ENCODE measurements at places on chromosomes 7 and 10. TPM values are rescaled to one million over a fixed set of nuclear protein-coding genes. Genes with fewer than 3 reads are reported as not detected.

DNA sequence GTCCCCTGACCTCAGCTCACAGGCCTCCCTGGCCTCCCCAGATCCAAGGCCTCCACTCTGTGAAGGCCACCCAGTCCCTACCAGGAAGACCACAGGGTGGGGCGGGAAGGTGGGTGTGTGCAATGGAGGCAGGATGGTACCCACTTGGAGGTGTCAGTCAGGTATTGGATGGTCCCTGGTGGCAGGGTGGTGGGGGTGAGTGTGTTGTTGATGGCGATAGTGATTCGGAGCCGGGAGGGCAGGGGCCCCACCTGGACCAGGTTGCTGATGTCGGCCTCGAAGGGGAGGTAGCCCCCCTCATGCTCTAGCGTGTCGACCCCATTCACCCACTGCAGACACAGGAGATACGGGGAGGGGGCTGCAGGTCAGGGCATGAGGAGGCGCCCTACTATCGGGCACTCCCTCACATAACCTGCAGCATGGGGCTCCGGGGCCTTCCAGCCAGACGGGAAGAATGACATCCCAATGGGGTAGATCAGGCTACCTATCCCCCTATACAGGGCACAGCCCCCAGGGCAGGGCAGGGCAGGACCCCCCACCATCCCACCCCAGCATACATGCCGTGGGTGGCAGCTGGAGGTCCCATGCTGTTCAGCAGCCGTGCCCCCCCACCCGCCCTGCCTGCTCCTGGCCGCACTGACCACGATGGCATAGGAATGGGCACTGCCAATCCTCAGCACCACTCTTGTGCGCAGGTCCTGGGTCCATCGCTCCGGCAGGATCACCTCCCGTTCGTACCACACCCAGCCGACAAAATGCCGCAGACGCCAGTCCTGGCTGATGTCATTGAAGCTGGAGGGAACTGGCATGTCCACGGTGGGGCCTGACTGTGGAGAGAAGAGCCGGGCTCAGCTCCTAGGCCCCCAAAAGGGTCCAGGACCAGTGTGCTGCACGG is 2.2 kb downstream of the GUSB start:
- no peak for DNase-seq

DNA sequence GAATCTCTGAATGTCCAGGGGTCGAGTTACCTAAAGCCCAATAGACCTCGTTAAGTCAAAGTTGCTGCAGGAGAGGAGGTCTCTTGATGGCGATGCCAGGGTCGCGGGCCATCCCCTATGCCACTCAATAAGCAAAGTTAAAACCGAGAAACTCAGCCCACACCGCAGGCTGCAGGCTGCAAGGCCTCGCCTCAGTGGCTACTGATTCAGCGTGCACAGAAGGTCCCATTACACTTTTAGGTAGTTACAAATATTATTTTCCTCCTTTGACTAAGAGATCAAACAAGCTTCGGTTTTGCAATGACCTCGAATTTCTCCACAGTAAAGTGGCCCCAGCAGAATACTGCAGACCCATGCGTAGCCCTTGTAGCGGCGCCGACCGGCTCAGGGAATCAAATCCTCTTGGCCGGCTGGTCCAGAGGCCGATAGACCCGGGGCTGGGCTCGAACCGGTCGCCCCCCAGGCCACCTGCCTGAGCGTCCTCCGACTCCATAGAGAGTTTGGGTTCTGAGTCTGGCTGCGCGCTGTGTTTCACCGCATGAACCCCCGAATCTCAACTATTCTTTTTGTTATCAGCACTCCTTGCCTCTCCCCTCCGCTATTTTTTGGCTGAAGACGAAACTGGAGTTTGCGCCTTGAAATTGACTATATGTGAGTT is 2.3 kb downstream of the C1QL3 start:
- DNase-seq: no peak

DNA sequence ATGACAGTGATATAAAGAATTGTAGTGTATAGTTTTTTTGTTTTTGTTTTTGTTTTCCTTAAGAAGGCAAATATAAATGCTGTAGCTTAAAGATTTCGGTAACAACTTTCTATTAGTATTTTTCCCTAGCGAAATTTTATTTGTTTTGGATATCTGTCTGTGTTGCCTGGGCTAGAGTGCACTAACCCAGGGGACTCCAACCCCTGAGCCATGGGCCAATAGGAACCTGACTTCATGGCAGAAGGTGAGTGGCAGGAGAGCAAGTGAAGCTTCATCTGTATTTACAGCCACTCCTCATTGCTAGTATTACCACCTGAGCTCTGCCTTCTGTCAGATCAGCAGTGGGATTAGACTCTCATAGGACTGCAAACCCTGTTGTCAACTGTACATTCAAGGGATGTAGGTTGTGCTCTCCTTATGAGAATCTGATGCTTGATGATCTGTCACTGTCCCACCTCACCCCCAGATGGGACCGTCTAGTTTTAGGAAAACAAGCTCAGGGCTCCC is 65.4 kb upstream of the CCAR1 start:
- no peak for DNase-seq

DNA sequence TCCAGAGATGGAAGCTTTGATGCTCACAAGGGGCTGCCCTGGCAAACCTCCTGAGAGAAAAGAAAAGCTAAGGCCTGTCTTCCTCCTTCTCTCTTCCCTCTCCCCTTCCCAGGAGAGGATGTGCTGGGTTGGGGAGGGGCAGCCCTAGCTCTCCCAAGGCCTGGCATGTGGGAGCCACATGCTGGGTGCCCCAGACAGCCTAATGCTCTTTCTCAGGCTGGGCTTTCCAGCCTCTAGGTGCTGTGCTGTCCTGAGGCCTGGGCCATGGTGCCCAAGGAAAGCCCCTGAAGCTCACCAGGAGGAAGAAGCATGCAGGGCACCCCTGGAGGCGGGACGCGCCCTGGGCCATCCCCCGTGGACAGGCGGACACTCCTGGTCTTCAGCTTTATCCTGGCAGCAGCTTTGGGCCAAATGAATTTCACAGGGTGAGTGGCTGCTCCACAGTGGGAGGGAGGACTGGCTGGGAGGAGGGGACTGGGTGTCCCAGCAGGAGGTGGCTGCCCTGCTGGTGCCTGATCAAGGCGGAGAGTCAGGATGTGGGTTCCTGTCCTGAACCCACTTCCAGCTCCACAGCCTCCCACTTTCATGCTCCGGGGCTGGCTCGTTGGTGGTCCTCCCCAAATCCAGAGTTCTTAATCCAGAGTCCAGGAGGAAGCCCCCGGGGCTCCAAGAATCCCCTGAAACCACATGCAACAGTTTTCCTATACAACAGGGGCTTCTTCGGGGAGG is 1.7 kb downstream of the CPA5 start:
- DNase-seq: no peak

DNA sequence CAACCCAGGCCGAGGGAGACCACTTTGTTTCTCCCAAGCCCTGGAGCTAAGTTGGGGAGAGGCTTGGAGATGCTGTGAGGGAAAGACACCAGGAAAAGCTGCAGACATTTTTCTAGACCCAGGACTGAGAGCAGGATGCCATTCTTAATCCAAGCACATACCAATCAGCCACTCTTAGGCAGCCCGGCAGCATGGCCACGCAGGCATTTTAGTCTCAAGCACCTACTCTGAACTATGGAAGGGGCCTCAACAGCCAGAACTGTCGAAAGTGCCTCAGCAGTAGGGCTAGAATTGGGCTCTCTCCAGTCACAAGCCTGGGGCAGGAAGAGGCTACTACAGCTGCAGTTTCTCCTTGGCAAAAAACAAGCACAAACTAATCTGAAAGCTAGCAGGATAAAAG is 57.8 kb downstream of the GCC1 start:
- no peak for DNase-seq

GRCh38 chr10:48452879-48453412 is 146.5 kb downstream of the MAPK8 start:
- no peak for DNase-seq

DNA sequence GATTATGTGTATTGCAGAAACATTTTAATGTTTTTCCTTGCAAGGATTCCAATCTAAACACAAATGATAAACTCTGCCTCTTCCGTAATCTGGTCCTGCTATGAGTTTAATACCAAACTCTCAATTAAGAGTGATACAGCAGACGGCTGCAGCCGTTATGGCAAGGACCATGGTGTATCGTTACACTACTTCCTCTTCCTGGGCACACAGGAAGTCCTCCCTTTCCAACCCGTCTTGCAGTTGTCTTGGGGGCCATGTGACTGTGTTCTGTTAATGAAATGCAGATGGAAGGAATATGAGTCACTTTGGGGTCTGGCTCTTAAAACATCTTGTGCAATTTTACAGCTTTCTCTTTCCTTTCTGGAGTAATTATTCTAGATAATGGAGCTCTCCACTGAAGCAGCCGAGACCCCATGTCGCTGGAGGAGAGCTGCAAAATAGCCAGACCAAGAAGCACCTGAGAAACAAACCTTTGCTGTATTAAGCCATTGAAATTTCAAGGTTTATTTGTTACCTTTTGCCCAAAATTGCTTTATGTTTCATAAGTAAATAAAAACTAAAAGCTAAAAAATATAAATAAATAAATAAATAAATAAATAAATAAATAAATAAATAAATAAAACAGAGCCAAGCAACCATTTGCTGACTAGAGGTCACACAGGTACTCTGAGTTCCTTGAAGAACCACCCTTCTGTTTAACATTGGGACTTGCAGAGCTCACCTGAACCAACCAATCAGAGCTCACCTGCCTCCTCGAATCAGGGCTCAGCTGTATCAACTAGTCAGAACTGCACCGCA is 74.7 kb downstream of the FRMPD2 start:
- DNase-seq: no peak

GRCh38 chr10:49324711-49325110 is 25.7 kb downstream of the C10orf71 start:
- no peak for DNase-seq

- DNase-seq: no peak
Observed at GRCh38 chr7:50405221-50405620, 44.9 kb downstream of the FIGNL1 start.

DNA sequence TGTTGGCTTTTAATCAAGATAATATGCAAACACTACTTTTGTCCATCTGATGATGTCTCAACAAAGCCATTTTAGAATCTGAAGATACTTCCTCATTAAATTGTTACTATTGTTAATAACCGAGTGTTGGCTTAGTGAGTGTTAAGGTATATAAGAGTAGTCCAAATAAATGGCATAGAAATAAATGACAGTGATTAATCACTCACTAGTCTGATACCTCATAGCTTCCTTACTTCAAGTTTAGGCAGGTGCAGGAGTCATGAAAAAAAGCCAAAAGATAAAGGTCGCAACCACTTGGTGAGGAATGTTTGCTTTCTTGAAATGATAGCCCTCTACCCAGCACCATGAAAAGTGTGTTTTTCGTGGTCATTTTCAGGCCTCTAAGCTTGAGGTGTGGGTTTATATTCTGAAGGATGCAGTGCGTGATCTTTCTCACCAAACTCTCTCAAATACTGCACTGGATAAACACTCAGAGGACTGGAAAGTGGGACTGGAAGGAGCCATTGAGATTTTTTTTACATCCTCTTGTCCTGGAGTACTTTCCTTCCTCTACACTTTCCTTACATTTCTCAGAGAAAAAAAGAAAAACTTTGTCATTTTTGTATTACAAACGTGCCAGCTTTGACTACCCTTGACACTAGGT is 138.1 kb downstream of the KIAA1217 start:
- peak; percentile 21 for DNase-seq

DNA sequence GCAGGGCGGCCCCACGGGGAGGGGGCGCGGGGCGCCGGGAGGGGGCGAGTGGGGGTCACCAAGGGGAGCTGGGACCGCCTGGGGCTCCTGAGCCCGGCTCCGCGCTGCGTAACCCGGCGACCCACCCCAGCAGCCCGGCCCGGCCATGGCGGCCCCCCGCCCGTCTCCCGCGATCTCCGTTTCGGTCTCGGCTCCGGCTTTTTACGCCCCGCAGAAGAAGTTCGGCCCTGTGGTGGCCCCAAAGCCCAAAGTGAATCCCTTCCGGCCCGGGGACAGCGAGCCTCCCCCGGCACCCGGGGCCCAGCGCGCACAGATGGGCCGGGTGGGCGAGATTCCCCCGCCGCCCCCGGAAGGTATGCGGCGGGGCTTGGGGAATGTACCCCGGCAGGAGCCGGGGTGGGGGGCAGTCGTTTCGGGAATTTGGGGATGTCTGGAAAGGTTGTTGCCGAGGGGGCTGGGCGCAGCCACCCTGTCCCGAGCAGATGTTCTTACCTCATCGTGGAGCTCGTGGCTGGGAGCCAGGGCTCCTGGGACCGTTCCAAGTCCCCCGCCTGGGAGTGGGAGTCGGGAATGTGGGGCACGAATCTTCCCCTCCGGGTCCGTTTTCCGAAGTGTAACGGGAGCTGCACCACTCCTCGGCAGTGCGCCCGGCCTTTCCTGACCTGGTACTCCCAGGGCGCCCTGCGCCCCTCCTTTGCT is 431 bp downstream of the ZYX start:
- peak; percentile 54 for DNase-seq

- peak; percentile 55 for DNase-seq
Observed at GRCh38 chr10:68406111-68406814, 814 bp downstream of the RUFY2 start.

GRCh38 chr10:96639899-96640298 is 53.1 kb upstream of the TM9SF3 start:
- DNase-seq: no peak

GRCh38 chr10:91002656-91003055 is 81.8 kb upstream of the ANKRD1 start:
- DNase-seq: no peak

- DNase-seq: no peak
Observed at GRCh38 chr7:76394957-76395356, 14.5 kb downstream of the SSC4D start.

DNA sequence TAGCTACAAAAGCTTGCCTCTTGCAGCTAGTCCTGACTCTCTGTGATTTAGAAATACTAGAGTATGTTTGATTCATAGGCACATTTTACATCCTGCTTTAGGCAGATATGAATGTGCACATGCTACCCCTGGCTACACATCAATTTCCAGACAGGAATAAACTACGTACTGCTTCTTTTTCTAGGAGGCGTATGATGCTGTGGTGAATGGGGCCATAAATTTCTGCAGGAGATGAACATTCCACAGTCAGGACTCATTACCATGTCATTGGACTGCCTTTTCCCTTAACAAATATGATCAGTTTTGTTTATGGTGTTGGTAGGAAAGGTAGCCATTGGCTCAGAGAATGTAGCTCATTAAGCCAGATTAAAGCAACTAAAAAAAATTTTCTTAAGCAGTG is 50.1 kb upstream of the IFRD1 start:
- no peak for DNase-seq

GRCh38 chr10:49767752-49768151 is 5.6 kb upstream of the OGDHL start:
- DNase-seq: no peak

DNA sequence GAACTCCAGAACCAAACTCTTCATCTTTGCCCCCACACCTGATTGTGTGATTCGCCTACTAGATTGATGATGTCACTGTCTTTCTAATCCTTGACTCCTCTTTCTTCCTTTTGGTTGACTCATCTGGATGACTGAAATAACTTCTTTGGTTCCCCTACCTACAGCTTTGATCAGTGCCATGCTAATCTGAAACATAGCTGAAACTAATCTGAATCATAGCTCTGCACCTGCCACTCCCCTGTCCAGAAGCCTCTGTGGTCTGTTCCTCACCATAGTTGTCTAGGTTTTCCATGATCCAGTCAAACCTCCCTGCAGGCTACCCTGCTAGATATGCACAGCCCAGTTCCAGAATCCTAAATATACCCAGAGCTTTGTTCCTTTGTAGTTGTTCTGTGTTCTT is 51.9 kb downstream of the ZNF365 start:
- DNase-seq: peak; percentile 97

The YAE1 gene
- 23.1 TPM for total RNA-seq

The MRLN gene
- not detected for total RNA-seq

The FAM221A gene
- total RNA-seq: 0.45 TPM

The LIPM gene
- not detected for total RNA-seq

The ANTXRL gene
- not detected for total RNA-seq

The KMT2C gene
- 38.0 TPM for total RNA-seq

The PTPRZ1 gene
- total RNA-seq: 6.2 TPM
